ENCODE measurements at places on chromosomes 12 and 14.

- DNase-seq = no peak
These were observed 15.4 kb downstream of the ULK1 start for GRCh38 chr12:131909752-131910219.

DNA sequence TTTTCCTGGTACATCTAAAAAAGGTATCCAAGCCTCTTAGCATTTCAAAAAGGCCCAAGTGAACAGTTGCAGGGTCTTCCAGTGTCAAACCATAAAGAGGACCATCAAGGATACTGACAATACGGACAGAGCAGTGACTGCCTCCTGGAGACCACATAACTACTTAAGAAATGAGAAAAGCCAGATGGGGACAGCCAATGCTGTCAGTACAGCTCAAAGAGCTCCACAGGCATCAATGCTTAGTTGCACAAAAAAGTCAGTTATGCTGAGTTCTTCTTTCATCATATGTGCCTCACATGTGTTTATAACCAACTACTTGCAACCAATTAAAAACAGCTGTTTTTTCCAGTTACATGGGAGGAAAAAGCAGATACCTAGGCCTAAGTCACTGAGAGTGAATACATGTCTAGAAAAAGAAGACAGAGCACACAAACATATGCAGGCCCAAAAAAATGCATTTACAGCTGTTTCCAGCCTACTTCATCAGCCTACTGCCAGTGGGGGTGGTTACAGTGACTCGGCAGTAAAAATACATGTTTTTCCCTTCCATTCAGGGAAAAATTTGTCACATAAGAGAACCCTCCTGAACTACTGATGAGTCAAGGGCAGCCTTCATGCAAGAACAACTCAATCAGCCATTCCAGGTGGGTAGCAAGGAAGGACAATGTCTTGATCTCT lies 84.0 kb downstream of the DCAF5 start:
- DNase-seq = no peak

- DNase-seq = no peak
These were observed 2.1 kb upstream of the RABGGTA start for GRCh38 chr14:24273422-24273998.

- no peak for DNase-seq
These were observed 3.7 kb upstream of the PRDM4 start for GRCh38 chr12:107764626-107765025.

GRCh38 chr12:104792570-104792969 lies 165.5 kb downstream of the SLC41A2 start:
- DNase-seq = peak; percentile 14

GRCh38 chr12:6092784-6093722 lies 31.4 kb downstream of the VWF start:
- no peak for DNase-seq
